ENCODE measurements at places on chromosomes 3 and 15.

DNA sequence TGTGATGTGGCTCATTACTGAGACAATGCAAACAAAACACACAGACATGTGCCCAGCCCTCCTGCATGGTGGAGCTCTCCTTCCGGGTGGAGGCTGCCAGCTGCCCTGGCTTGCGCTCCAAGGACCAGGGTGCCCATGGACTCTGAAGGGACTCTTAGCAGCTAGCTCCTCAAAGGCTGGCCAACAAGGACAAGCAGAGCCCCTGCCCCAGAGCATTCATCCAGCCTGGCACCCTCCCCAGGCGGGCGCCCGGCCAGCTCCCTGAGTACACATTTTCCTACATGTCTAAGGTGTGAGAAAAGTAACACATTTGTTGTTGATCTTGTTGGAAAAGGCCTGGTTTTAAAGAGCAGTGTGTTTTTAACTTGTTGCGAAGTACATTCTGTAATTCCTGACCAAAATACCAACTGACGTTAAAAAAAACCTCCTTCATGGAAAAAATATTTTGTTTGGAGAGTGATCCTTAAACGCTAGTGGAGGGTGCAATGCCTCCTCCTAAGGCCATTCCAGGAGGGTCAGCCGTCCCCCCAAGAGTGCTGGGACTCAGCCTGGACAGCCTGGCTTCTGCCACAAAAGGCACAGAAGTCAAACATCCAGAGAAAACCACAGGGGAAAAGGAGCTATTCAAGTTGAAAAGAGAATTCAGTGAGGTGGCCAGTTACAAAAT lies 86.9 kb downstream of the KLF15 start:
- DNase-seq = no peak

DNA sequence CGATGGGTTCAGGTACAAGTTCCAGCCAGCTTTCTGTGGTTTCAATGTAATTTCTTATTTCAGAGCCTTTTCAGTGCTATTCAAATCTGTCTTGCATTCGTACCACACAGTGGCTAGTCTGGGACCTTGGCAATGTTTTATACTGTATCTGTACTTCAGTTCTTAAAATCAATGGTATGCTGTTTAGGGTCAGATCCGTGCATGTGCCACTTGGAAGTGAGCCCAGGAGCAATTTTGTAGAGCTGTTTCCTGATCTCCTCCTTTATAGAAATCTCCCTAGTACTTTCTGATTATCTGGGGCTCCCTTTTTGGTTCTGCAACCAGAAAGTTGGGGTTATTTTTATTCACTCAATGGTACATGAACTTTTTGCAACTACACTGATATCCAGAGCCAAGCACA lies 59.5 kb upstream of the NDUFB4 start:
- DNase-seq = no peak

GRCh38 chr3:157261000-157261399 lies 101.1 kb upstream of the CCNL1 start:
- DNase-seq = no peak

GRCh38 chr15:71437919-71438318 lies 322.6 kb downstream of the THSD4 start:
- no peak for DNase-seq

DNA sequence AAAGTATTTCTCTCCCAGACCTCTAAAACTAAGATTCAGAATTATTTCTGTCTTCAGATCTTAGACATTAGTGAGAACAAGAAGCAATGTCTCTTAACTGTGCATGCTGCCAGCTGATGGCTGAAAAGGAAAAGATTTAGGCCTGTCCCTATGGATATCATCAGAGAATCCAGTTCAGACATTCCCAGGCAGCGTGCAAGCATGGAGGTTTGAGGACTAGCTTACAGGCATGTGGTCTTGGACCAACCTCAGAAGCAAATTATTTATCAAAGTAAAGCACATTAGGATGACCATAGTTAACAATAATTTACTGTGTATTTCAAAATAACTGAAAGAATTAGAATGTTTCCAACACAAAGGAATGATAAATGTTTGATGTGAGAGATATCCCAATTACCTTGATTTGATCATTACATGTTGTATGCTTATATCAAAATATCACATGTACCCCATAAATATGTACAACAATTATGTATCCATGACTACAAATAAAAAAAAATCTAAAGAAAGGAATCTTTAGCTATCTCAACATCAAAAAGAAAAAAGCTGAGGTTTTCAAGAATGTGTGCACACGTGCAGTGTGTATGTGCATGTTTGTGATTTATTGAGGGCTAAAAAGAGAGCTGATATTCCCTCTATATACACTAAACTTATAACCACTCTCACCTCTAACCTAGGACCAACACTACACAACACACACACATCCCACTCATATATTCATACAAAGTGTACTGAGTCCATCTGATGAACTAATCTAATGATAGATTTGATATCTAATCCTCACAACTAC lies 108.9 kb upstream of the THBS1 start:
- no peak for DNase-seq

- no peak for DNase-seq
Measured at GRCh38 chr3:128663151-128663550, 12.5 kb upstream of the RPN1 start.

DNA sequence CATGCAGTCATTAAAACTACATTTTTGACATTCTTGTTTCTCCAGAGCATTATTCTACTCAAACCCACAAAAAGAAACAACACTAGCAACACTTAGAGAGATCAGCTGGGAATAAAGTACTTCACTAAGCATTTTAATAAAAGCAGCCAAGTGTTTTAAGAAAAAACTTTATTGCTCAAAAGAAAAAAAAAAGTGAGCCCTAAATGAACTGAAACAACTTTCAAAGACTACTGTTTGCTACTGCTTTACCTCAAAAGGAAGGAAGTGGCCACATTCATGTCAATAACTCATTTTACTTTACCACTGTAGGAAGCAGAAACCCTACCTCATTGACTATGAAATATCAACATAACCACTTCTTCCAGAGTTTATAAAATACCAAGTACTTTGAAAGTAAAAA lies 91.3 kb downstream of the UACA start:
- no peak for DNase-seq

- DNase-seq = no peak
Measured at GRCh38 chr3:153896197-153896596, 225.0 kb upstream of the ARHGEF26 start.

- no peak for DNase-seq
Measured at GRCh38 chr15:57305009-57305408, 71.3 kb upstream of the CGNL1 start.

DNA sequence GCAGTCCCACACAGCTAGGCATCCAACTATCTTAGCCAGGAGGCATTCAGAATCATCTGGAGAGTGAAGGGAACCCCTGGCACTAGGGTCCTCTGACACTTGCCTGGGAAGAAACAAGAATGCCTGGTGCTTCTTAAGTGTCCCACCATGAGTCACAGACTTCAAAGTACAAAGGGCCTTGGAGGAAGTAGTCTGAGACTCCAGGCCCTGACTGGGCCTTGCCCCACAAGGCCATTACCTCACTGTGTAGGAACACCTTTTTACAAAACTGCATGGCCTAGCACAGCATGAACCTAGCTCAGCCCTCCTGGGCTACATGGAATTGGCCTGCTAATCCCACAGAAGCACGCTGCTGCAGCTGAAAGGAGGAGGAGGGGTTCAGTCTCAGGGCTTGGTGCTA lies 104.5 kb upstream of the SLCO2A1 start:
- DNase-seq = no peak

GRCh38 chr3:111618945-111619344 lies 23.8 kb upstream of the ZBED2 start:
- no peak for DNase-seq

GRCh38 chr3:67018789-67019526 lies 20.9 kb downstream of the KBTBD8 start:
- DNase-seq = no peak

- no peak for DNase-seq
Measured at GRCh38 chr3:141266797-141267555, 35.4 kb downstream of the PXYLP1 start.

GRCh38 chr15:69881766-69882165 lies 216.0 kb downstream of the TLE3 start:
- no peak for DNase-seq

Data from stimulated activated CD8-positive, alpha-beta memory T cell treated with anti-CD3 and anti-CD28 coated beads, Interleukin-4, amount 100 ng/mL, for 4 hours (primary cell).